ENCODE measurements at places on chromosomes 11 and 22.

DNA sequence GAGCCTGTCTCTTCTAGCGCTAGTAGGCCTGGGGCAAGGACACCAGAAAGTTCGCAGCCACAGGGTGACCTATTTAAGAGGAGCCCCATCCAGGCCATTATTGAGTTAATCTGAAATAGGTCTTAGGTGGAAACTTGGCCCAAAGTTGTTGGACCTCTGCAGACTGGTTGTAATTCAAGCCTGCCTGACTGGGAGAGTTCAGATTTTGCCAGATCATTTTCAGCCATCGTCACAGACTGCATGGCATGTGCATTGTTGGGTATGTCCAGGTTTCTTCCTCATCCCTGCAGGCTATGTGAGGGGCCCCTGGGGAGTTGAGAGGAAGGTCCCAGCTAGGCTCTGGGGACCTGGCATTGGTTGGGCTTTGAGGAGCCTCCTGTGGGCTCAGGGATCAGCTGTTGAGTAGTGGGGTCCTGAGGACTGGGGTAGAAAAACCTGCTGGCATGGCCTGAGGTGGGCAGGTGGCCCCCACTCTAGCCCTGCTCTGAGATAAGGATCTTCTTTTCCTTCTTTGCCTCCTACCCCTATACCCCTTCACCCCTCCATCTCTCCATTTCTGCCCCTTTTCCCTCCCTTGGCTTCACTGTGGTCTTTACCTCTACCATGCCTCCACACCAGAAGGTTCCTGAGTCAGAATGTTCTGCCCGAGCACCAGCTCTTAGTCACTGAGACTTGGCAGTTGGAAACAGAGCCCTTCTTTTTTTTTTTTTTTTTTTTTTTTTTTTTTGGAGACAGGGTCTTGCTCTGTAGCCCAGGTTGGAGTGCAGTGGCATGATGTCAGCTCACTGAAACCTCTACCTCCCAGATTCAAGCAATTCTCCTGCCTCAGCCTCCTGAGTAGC lies 112.7 kb downstream of the MORC2 start:
- no peak for DNase-seq

GRCh38 chr11:13224324-13224723 lies 53.3 kb upstream of the BMAL1 start:
- no peak for DNase-seq

- DNase-seq, result no peak
Observed at GRCh38 chr11:72292106-72292785, 48.3 kb upstream of the PHOX2A start.

GRCh38 chr11:22390283-22390655 lies 52.1 kb downstream of the SLC17A6 start:
- DNase-seq, result no peak

DNA sequence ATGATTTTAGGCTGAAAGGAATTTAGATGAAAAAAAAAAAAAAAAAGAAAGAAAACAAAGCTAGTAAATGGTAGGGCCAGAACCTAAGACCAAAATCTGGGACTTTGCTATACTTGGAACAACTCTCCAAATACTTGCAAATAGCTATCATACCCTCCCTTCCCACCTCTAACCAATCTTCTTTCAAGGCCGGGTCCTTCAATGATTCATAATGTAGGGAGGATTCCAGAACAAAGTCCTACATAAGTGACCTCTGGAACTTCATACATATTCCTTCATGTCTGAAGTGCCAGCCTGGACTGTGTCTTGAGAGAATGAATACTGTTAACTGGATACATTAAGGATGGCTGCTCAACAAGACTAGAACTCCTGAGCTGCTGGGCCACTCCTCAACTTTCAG lies 9.9 kb downstream of the STK33 start:
- no peak for DNase-seq

DNA sequence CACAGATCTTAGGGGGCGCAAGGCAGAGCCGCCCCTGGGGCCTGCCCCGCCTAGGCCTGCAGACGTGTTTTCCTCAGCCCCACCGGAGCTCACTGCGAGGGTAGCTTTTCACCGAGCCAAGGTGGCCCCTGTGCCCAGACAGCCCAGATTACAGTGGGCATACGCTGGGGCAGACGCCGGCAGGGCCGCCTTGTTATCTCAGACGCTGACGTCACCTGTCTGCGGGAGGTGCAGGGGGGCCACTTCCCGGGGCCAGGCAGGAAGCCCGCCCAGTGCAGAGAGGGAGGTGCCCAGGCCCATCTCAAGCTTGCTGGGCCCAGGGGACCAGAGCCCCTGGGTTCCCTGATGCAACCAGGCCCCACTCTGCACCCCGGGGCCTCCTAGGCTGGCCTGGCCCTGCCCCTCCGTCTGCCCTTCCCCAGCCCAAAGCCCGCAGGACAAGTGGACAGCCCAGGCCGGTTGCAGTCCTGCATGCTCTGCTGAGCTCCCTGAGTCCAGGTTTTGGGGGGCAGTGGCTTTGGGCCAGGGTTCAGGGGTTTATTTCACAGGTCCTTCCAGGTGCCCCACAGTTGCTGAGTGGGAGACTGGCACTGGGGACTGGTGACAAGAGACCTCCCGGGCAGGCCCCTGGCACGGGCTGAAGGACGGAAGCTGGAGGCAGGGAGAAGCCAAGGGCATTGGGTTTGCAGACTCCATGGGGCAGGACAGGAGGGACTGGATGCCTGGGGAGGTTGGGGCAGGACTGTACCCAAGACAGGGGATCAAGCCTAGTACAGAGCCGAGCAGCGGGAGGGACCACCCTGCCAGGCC lies 38.6 kb downstream of the IGF2 start:
- no peak for DNase-seq

DNA sequence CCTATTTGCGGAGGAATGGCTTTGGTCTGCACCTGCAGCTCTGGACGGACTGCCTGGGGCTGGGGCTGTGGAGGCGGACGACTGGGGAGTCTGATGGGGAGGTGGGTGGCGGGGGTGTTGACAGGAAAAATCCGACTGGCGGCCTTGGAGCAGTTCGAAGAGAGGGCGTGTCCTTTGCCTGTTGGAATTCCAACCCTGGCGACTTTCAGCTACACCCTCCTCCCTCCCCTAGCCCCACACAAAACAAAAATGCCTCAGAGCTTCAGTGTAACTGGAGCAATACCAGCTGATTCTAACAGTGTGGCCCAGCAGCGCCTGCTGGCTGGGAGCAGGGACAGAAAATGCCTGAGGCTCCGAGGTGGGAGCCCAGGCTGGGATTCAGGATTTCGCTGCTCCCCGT lies 85.4 kb downstream of the ATXN10 start:
- no peak for DNase-seq

DNA sequence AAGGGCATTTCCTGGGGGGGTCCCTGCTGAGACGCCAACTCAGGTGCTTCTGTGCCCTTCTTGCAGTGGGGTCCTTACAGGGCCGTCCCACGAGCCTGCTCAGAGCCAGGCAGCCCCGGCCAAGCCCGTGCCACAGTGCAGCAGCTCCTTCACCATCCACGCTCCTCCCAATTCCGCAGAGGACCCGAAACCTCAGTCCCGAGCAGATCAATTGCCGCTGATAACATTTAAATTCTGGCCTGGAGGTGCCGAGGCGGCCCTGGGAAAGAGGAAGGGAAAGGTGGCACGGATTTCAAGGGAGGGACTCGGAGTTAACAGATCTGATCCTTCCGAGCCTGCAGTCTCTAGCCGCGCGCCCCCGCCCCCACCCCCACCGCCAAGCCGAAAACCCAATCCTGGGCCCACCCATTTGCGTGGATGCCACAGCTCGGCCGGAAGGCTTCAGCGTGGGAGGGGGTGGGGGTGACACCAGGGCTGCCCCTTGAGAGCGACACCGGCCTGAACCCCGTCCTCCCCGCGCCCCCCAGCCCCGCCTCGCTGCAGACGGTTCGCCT lies 32.3 kb upstream of the JAM3 start:
- DNase-seq, result no peak

DNA sequence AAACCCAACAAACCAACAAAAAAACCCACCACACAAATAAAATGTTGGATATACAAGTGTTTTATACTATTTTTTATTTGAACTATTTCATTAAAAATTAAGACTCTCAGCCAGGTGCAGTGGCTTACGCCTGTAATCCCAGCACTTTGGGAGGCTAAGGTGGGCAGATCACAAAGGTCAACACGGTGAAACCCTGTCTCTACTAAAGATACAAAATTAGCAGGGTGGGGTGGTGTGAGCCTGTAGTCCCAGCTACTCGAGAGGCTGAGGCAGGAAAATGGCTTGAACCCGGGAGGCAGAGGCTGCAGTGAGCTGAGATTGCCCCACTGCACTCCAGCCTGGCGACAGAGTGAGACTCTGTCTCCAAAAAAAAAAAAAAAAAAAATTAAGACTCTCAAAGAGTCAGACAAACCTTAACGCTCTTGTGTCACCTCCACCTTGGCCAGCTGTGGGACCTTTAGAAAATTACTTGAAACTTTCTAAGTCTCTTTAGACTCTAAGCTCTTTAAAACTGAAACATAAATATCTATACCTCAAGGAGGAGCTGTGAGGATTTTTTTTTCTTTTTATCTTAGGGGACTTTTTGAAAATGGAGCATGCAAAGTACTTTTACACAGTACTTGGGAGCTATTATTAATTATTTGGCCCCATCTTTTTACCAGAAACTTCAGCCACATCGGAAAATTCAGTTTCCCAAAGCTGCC lies 68.4 kb upstream of the CLNS1A start:
- DNase-seq, result no peak

DNA sequence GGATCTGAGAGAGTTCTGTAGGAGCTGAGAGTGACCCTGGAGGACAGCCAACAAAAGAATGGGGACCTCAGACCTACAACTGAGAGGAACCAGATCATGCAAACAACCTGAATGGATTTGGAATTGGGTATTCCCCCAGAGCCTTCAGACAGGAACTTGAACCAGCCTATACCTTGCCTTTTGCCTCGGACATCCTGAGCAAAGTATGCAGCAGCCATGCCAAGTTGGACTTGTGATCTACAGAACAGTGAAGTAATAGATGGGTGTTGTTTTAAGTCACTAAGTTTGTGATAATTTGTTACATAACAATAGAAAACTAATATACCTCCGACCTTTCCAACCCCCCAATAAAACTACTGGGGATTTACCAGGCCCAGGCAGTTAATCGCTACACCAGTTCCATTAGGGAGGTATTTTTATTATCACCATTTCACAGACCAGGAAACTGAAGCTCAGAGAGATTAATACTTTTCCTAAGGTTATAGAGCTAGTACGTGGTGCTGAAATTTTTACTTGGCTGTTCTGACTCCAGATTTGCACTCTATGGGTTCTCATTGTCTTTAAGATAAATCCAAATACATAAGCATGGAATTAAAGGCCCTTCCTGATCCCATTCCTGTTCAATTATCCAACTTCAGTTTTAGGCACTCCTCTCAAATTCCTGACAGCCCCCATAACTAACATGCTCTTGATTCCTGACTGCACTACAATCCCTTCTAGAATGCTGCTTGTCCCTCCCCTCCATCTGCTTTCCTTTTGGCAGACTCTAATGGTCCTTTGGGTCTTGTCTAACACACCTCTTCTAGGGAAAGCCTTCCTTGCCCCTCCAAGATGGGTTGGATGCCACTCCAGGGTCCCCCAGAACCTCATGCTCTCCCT lies 1.7 kb upstream of the RASSF10 start:
- no peak for DNase-seq

- DNase-seq, result no peak
Observed at GRCh38 chr22:47051441-47052071, 289.1 kb downstream of the TBC1D22A start.

- no peak for DNase-seq
Observed at GRCh38 chr11:103700622-103701021, 335.8 kb upstream of the DDI1 start.

DNA sequence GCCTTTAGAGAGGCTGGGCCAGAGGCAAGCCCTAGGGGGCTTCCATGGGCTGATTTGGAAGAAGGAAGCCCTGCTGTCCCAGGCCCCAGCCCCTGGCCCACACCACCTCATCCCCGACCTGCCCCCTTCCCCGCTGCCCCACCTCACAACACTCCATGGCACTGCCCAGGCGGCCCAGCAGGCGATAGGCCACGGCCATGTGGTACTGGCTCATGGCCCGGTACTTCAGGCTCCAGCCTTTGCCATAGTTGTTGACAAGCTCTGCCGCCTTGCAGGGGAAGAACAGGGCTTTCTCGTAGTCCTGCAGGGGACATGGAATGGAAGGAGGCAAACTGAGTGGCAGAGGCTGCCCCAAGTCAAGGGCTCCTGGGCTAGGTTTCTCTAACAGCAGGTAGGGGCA lies 6.4 kb downstream of the RAPSN start:
- DNase-seq, result no peak
